ENCODE measurements at places on chromosomes 7 and 10.

- no peak for DNase-seq
Observed at GRCh38 chr7:38138171-38138570, 39.9 kb upstream of the STARD3NL start.

DNA sequence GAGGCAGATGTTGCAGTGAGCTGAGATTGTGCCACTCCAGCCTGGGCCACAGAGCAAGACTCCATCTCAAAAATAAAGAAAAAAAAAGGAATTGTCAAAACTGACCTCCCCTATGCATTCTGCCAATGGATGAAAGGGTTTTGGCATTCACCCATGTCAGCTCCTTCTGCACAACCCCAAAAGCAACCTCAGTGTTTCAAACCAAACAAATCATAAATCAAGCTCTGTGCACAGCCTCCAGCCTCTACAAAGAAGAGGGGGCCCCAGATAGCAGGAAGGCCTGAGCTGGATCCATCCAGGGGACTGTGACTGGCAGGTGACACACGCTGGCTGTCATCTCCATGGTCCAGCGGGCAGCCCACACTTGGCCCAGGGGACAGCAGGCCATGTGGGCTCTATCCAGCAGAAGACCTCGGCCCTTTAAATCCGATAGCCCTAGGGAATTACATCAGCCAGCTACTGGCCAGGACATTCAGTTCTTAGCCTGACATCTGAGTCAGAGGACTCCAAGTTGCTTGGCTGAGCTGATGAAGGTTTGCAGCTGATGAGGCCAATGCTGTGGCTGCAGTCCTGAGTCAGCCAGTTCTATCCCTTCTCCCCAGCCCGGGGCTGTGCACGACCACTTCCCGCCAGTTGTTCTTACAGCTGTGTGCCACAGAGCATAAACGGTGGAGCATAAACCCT is 52.0 kb upstream of the FIGNL1 start:
- DNase-seq = peak; percentile 97

GRCh38 chr10:118370499-118370898 is 28.4 kb upstream of the FAM204A start:
- DNase-seq = no peak

- peak; percentile 52 for DNase-seq
Observed at GRCh38 chr10:86958116-86958900, at the start of gene SNCG. SNCG (plus strand) TSS chr10:86958599; CDS start chr10:86958698, 99 bp downstream.

DNA sequence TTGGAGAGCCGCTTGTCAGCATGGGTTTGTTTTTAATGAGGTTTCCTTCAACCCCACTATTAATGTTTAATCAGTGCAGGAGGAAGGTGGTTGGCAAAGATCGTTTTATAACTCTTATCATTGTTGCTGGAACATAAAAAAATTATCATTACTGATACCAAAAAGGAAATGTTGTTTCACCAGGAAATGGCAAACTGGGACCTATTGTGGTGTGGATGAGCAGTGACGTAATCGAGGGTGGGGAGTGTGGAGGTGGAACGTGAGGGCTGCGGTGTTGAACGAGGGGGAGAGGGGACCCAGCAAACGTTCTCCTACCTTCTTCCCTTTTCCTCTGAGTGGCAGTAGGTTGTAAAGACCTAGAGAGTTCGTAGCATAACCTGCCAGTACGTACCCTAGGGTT is 71.9 kb upstream of the TOMM7 start:
- DNase-seq = no peak

DNA sequence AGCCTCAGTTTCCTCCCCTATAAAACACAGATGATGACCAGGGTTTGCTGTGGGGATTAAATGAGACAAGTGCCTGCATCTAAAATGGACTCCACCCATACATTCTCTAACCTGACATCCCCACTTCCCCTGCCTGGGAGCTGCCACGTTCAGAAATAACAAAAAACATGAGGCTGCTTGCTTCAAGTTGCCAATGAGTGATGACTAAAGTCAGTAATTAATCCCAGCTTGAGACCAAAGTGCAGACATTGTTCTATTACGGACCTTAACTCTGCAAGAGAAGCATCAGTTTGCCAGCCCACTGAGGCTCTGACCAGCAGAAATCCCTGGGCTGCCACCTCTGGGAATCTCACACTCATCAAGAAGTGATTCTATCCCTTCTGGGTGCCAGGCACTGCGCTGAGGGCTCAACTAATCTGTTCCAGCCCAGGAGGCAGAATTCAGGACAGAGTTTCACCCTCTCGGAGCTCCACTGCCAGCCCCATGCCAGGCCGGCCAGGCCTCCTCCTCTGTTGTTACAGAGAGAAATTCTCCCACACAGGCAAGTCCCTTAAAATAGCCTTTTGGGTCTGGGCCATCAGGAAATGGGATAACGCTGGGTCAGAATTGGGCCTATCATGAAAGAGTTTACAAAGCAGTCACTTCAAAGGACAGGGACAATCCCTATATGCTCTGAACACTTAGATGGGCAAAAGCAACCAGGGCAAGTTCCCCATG is 11.4 kb downstream of the SH3PXD2A start:
- no peak for DNase-seq

GRCh38 chr7:86643561-86644281 is at the start of gene GRM3:
GRM3 (plus strand) TSS chr7:86643909; CDS start chr7:86765146, 121,237 bp downstream.
- no peak for DNase-seq

- DNase-seq = peak; percentile 33
Observed at GRCh38 chr10:86225103-86225782, 141.4 kb downstream of the GRID1 start.

DNA sequence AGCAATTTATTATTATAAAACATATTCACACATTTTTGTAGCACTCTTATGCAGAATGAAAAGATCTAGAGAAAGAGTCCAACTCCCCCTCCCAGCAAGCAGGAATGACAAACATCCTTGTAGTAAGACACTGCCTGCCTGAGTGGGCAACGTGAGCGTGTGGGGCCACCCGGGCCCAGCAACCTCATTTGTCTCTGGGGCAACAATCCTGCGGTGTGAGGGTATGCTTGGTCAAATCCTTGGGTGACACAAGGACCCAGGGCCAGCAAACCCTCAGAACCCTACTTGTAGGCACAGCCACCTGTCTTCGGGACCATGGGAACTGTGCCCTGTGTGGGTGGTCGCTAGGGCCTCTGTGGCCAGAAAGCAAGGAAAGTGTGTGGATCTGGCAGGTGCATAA is 10.7 kb downstream of the RHEB start:
- no peak for DNase-seq

- DNase-seq = no peak
Observed at GRCh38 chr7:25786936-25787335, 365.1 kb upstream of the NFE2L3 start.

- DNase-seq = no peak
Observed at GRCh38 chr10:16770670-16771069, 46.6 kb downstream of the RSU1 start.

GRCh38 chr10:117476716-117477115 is 65.8 kb upstream of the EMX2 start:
- no peak for DNase-seq

DNA sequence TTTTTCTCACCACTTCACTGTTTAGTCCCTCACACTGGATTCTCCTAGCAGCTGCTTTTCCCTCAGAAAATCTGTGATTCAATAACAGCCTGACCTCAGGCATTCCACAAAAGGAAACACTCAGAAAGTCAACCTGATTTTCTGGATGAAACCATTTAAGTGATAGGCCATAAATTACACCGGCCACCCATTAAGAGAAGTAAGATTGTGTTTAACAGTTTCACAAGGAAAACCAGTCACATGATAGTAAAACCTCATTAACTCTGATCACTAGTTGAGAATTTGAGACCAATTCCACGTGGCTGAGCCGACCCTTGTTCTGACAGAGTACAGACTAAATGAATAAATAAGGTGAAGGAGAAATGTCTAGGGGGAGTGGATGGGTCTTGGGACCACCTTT is 7.7 kb downstream of the GRM8 start:
- no peak for DNase-seq

- no peak for DNase-seq
Observed at GRCh38 chr7:1156782-1157535, 3.0 kb downstream of the ZFAND2A start.

- DNase-seq = peak; percentile 66
Observed at GRCh38 chr10:62610649-62611229, 193.8 kb upstream of the ADO start.

GRCh38 chr10:78231939-78232338 is 198.3 kb downstream of the RPS24 start:
- peak; percentile 42 for DNase-seq

DNA sequence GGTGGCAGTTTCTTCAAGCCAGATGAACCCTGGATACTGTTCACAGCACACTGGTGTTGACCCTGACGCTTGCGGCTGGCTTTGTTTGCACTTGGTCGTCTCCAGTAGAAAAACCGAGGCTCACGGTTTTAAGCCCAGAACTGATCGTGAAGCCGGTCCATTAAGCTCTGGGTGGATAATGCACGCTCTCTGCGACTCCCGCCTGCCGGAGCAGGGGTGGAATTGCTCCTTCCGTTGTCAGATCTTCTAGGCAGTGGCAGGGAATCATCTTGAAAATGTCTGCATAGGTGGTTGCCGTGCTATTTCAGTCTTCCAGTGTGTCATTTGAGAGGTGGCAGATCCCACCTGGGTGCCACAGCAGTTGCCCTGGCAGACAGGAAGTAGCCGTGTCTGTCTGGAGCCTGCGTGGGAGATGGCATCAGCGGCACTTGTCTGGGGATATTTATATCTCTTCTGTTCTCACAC is 35.9 kb upstream of the AP5Z1 start:
- DNase-seq = peak; percentile 81

DNA sequence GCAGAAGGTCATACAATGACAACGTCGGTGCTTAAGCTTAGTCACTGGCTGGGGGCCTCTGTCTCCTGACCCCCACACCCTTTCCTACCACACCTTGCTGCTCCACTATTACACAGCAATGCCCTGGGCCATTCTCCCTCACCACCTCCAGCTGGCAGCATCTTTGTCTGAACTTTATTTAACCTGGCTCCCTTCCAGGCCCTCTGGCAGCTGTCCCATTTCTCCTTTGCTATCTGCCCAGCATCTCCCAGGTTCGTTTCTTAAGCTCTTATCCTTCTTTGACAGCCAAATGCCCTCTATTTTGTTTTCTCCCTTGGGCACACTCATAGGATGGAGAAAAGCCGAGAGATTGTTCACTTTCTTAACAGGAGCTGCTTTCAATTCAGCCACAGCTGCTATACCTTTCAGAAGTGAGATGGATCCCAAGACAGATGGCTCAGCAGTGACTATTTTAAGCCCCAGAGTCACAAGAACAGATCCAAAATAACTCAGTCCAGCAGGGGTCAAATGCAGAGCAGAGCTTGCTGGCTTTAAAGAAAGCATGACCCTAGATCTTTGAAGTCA is 1277.1 kb upstream of the AUTS2 start:
- no peak for DNase-seq

GRCh38 chr10:74307061-74307651 is 156.1 kb downstream of the ADK start:
- DNase-seq = no peak

GRCh38 chr10:21989453-21990154 is 13.9 kb downstream of the DNAJC1 start:
- DNase-seq = peak; percentile 79

DNA sequence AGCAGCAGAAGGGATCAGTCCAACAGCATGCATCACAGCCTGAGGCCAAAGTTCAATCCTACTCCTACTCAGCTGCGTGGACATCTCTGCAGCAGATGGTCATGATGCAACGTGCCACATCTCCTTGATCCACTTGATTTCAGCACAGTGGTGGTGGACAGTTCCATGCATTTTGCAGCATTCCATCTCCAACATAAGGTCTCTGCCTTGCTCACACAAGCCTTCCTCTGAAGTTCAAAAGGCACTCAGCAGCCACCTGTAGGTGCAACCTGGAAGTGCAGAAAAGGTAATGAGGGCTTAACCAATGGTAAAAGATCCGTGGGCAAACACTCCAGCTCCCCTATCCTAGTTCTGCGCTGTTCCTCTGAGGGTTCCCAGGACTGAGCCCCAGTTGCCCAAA is 57.5 kb upstream of the CHCHD3 start:
- peak; percentile 73 for DNase-seq

DNA sequence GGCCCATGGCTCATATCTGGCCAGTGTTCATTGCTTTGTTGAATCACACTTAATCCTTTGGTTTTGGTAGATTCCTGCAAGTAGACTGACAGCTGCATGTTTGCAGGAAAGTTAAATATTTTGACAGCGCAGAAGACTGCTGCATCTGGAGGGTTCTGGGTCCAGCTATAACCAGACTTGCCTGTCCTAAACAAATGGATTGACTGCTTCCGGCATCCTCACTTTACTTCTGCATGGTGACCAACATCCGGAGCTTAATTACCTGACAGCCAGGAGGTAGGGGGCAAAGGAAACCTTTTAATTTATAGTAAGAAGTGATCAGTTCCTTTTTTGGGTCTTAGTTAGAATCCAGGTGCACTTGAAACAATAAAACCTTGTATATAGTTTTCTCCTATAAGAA is 263.3 kb downstream of the SNX10 start:
- DNase-seq = no peak

GRCh38 chr10:6729071-6729774 is 149.1 kb upstream of the PRKCQ start:
- DNase-seq = peak; percentile 35

DNA sequence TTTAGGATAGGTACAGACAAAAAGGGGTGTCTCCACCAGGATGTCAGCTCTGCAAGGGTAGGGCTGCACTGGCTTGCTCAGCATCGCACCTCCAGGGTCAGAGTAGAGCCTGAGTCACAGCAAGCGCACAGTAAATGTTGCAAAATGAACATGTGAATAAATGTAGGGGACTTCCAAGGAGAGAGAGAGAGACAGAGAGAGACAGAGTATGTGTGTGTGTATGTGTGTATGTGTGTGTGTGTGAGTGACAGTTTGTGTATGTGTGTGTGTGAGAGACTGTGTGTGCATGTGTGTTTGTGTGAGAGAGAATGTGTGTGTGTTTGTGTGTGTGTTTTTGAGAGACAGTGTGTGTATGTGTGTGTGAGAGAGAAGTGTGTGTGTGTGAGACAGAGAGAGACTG is 163.3 kb downstream of the RPS24 start:
- peak; percentile 55 for DNase-seq

DNA sequence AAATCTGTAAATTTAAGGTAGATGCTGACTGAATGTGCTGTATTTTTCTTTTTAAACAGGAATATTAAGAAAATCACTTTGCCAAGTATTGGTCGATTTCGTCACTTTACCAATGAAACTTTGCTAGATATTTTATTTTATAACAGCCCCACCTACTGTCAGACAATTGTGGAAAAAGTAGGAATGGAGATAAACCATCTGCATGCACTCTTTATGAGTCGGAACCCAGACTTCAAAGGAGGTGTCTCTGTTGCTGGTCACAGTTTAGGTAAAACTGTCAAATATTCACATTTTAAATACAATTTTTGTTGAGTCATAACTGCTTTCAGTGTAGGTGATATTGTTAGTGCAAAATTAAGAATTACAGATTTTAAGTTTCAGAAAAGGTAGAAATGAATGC is 25.2 kb downstream of the SEC23IP start:
- DNase-seq = peak; percentile 29

- no peak for DNase-seq
Observed at GRCh38 chr10:71218651-71219050, 6.3 kb downstream of the UNC5B start.

- no peak for DNase-seq
Observed at GRCh38 chr10:86285136-86285790, 81.3 kb downstream of the GRID1 start.

DNA sequence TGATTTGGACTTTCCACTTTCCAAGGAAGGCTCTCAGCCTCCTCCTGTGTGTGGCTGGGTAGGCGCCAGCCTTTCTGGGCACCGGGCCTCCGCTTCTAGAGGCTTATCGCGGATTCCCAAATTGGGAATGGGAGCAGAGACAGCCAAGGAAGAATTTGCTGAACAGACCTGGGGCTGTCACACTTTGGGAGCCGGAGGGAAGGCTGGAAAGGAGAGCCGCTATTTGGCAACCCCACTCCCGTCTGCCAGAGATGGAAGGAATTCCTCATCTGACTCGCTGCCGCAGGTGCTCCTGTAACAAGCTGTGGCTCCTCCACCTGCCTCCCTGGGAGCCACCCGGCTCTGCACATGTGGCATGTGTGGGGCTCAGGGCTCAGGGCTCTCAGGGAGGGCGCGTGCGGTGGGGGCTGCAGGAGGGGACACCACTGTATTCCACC is 50.8 kb upstream of the ECHDC3 start:
- DNase-seq = no peak

All from fibroblast of pulmonary artery (primary cell).